ENCODE measurements at places on chromosomes 5 and 9. TPM values are rescaled to one million over a fixed set of nuclear protein-coding genes. Genes with fewer than 3 reads are reported as not detected.

The CSF2 gene
- 41.4 TPM for total RNA-seq

GRCh38 chr5:8418049-8418426, 549.1 kb downstream of the MTRR start:
- H3K36me3 ChIP-seq = peaks cover 11% of the 10 kb centered on the region

- no peaks in the 10 kb centered on the region for H3K4me1 ChIP-seq
- no peak for DNase-seq
- H3K27ac ChIP-seq = no peak overlapping the region
- H3K36me3 ChIP-seq = no peaks in the 10 kb centered on the region
- no peak overlapping the region for H3K4me3 ChIP-seq
These were observed 14.6 kb downstream of the SPATA9 start for GRCh38 chr5:95668216-95668615.

DNA sequence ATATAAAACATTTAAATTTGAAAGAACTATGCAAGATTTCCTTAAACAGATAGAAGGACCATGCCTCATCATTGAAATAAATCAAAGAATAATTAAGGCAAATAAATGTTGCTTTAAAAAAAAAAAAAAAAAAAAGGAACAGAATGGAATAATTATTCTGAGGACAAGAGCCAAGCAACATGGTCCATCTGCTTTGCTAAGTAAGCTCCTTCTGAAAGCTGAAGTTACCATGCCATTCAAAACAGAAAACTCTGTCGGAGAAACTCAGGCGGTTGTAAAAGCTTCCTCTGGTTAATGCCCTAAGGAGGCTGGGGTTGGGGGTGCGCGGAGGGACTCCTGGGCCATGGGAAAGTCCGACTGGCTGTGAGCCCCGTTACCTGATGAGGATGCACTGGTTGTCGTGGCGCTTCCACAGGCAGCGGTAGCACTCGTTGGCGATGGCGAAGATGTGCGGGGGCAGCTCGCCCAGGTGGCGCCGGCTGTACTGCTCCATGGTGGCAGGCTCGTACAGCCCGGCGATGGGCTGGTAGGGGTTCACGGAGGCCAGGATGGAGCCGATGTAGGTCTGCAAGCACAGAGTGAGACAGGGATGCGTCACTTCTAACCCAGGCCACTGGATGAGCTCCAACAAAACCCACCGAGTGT, 141.7 kb downstream of the MYO10 start:
- H3K36me3 ChIP-seq = no peaks in the 10 kb centered on the region
- no peak overlapping the region for H3K4me3 ChIP-seq
- H3K27ac ChIP-seq = no peak overlapping the region
- H3K4me1 ChIP-seq = peaks cover 7% of the 10 kb centered on the region
- DNase-seq = no peak

- H3K27ac ChIP-seq = no peak overlapping the region
- no peaks in the 10 kb centered on the region for H3K27me3 ChIP-seq
- no peak overlapping the region for H3K4me3 ChIP-seq
- H3K36me3 ChIP-seq = no peaks in the 10 kb centered on the region
These were observed 188.5 kb upstream of the GRAMD2B start for GRCh38 chr5:126234563-126235195.

The TAF1L gene
- not detected for total RNA-seq

GRCh38 chr5:95904827-95905226, 56.8 kb downstream of the ELL2 start:
- peaks cover 53% of the 10 kb centered on the region for H3K4me1 ChIP-seq
- no peak overlapping the region for H3K27ac ChIP-seq
- peaks cover 37% of the 10 kb centered on the region for H3K36me3 ChIP-seq
- H3K4me3 ChIP-seq = no peak overlapping the region
- H3K27me3 ChIP-seq = no peaks in the 10 kb centered on the region
- no peak for DNase-seq

DNA sequence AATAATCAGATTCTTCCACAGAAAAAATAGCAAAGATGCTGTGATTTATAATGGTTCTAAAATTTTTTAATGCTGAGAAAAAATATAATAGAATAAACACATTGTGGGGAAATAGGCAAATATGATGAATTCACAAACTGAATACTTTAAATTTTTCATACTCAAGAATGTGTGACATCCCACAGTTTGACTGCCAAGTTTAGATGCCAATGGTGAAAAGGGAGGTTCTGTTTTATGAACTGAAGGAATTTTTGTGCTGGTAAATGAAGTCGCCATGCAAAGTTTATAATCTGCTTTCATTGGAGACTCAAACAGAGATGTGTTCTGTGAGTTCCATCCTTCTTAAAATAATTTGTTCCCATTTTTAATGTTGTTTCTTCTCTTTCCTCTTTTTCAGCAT, 367.5 kb upstream of the ADAMTS16 start:
- H3K27ac ChIP-seq = no peak overlapping the region
- H3K4me1 ChIP-seq = no peaks in the 10 kb centered on the region
- DNase-seq = no peak
- H3K27me3 ChIP-seq = no peaks in the 10 kb centered on the region
- peaks cover 6% of the 10 kb centered on the region for H3K36me3 ChIP-seq
- no peak overlapping the region for H3K4me3 ChIP-seq

GRCh38 chr5:98774192-98775033, 950 bp downstream of the RGMB start:
- no peak for DNase-seq
- peak overlapping the region; percentile 91 for H3K4me3 ChIP-seq
- H3K27ac ChIP-seq = peak overlapping the region; percentile 60
- H3K4me1 ChIP-seq = peaks cover 35% of the 10 kb centered on the region
- peaks cover 56% of the 10 kb centered on the region for H3K27me3 ChIP-seq

GRCh38 chr9:91495450-91495849, 71.8 kb upstream of the NFIL3 start:
- H3K4me1 ChIP-seq = peaks cover 4% of the 10 kb centered on the region
- H3K36me3 ChIP-seq = peaks cover 4% of the 10 kb centered on the region
- H3K27ac ChIP-seq = no peak overlapping the region
- H3K27me3 ChIP-seq = peaks cover 3% of the 10 kb centered on the region
- no peak for DNase-seq

- no peaks in the 10 kb centered on the region for H3K27me3 ChIP-seq
- peaks cover 16% of the 10 kb centered on the region for H3K36me3 ChIP-seq
- peak overlapping the region; percentile 90 for H3K27ac ChIP-seq
- H3K4me1 ChIP-seq = peaks cover 59% of the 10 kb centered on the region
- peak overlapping the region; percentile 95 for H3K4me3 ChIP-seq
These were observed 657 bp downstream of the MTRR start for GRCh38 chr5:7869474-7870136.

DNA sequence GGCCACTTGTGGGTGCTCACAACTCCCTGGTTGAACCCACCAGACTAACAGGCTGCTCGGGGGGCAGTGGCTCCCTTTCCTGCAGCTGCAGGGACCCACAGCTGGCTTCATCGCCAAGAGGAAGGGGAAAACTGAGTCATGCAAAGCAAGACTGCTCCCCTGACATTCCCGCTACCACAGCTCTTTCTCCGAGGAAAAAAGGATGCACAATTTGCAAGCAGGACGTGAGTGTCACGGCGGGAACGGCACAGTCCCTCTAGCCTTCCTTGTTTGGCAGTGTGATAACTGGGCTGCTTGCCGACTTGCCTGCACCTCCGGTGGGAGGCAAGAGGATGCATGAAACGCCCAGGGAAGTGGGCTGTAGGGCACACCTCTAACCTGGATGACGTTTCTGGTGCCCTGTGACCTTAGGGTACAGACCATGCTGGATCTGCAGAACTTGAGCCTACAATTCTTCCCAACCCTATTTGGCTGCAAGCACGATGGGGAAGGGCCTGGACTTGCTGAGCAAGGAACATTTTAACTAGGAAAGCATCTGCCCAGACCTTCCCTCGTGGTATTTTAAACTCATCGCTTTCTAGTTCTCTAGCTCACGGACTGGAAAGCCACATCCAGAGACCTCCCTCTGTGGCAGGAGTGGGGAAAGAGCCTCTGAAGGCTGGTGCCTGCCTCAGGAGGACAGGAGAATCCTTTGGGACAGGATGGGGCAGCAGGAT, 7.8 kb downstream of the SH3PXD2B start:
- H3K4me3 ChIP-seq = no peak overlapping the region
- no peak for DNase-seq
- H3K4me1 ChIP-seq = peaks cover 11% of the 10 kb centered on the region
- H3K27me3 ChIP-seq = peaks cover 28% of the 10 kb centered on the region
- H3K27ac ChIP-seq = no peak overlapping the region
- no peaks in the 10 kb centered on the region for H3K36me3 ChIP-seq

The TMEM174 gene
- total RNA-seq = not detected

DNA sequence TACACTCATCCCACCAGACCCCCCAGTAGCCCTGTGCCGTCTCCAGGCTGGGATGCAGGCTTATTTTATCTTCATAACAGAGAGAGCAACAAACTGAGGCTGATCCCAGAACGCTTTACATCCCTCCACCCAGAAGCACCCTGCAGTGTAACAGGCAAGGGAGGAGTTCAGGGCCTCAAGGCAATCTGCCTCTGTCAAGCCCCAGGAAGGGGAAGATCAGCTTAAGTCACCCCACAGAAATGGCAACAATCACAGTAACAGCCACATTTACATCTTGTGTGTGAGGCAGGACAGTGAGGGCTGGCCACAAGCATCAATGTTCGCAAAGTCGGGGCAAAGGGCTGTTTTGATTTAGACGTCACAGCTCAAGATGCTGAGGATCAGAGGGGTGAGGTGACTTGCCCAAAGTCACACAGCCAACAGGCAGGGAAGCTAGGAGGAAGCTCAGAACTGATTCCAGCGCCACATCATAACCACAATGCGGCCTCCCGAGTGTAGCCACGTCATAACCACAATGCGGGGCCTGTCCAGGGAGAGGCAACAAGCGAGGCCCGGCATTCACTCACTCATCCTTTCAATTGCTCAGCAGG, 14.4 kb downstream of the STK10 start:
- no peaks in the 10 kb centered on the region for H3K27me3 ChIP-seq
- H3K36me3 ChIP-seq = peaks cover 6% of the 10 kb centered on the region
- H3K27ac ChIP-seq = peak overlapping the region; percentile 99
- H3K4me3 ChIP-seq = peak overlapping the region; percentile 90
- peaks cover 91% of the 10 kb centered on the region for H3K4me1 ChIP-seq

The FOXD4L6 gene
- total RNA-seq = not detected

Measured in natural killer cell treated with Interleukin-12 subunit alpha and Interleukin-12 subunit beta and Interleukin-15 and Interleukin-18, amount 100 ng/mL, for 72 hours (primary cell).